Stimulated activated CD8-positive, alpha-beta memory T cell treated with anti-CD3 and anti-CD28 coated beads, Interleukin-7, amount 100 ng/mL, for 24 hours (primary cell): ENCODE measurements at places on chromosomes 5 and 9.

DNA sequence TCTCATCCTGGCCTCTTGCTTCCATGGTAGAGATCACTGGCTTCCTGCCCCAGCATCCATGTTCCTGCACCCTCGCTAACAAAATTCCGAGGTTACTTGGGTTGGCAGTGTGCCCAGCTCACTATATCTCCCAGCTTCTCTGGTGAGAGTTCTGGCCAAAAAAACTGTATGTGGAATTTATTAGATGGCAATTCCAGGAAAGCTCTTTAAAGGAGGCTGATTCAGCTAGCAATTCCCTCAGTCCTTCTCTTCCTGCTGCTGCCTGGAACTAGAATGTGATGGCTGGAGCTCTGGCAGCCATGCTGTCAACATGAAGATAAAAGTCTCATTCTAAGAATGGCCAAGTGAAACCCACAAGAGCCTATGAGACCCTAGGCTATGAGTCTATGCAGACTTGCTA, 88.8 kb downstream of the SECISBP2 start:
- DNase-seq, result no peak

DNA sequence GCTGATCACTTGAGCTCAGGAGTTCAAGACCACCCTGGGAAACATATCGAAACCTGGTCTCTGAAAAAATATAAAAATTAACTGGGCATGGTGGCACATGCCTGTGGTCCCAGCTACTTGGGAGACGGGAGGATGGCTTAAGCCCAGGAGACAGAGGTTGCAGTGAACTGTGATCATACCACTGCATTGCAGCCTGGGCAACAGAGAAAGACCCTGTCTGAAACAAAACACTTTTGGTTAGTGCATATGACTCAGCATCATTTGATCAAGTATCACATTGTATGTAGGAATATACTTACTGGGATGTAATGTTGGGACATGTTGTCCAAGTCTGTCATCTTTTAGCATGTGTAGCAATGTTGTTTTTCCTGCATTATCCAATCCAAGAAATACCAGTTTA, 12.0 kb downstream of the SAR1B start:
- no peak for DNase-seq

- DNase-seq, result no peak
These were observed 2.4 kb upstream of the TPRN start for GRCh38 chr9:137202966-137203365.

DNA sequence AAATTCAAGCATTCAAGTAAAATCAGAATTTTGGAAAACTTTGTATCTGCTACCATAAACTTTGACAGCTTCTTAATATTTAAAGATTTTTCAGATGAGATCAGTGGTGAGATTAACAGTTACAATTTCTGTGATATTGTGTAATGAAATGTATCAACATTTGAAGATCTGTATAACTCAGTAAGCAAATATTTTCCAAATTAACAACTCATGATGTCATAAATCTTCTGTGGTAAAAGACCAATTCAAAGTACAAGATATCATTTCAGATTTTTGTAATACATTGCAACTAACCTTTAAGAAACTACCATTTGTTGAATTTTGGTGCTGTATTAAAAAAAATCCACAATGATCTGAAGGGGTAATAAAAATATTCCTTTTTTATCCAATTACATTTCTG, 352.2 kb downstream of the KIAA0825 start:
- DNase-seq, result no peak

DNA sequence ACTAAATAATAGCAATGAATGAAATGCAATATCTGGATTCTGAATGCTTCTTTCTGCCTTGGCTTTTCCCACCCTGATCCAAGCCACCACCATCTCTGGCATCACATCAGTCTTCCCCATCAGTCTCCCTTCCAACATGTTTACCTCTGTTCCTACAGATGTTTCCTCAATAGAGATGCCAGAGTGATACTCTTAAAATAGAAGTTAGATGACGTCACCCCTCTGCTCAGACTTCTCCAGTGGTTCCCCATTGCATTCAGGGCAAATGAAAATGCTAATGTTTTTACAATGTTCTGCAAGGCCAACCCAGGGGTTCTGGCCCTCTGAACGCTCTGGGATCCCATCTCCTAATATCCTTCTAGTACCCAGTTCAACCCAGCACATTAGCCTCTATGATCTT, 305.8 kb downstream of the TRIM32 start:
- no peak for DNase-seq

DNA sequence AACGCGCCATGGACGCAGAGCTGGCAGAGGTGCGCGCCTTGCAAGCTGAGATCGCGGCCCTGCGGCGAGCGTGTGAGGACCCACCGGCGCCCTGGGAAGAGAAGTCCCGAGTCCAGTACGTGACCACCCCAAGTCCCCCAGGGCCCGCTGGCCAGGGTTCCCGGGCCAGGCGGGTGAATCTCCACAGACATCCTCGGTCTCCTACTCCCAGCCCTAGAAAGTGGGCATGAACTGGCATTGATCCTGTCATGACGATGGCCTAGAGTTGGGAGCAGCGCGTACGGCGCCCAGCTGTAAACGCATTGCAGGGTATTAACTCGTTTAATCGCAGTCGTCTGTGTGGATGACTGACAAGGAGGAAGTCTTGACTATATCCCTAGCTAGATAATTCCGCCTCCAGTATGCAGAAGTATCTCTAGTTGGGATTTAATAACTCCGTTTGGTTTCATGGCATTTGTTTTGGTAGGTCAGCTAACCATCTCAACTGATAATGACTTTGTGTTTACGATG, 293 bp downstream of the CENPP start:
- DNase-seq, result no peak

DNA sequence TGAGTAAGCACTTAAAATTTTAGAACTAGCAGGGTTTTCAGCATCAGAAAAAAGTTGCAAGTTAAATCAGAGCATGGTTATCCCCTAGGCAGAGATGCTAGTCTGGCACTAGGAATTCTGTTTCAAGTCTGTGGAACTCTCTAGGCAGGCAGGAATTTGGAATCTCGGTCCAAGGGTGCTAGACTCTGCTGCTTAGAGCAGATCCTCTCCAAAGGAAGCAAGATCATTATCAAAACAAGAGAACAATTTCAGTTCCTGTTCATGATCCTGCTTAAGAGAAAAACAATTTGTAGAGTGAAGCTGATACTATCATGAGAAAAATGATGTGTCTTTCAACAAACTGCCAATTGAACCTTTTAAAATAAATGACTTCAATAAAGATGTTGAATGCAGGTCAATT, 420.7 kb downstream of the KIF4B start:
- no peak for DNase-seq

GRCh38 chr5:50667023-50667652, 701 bp downstream of the PARP8 start:
- peak; percentile 20 for DNase-seq

DNA sequence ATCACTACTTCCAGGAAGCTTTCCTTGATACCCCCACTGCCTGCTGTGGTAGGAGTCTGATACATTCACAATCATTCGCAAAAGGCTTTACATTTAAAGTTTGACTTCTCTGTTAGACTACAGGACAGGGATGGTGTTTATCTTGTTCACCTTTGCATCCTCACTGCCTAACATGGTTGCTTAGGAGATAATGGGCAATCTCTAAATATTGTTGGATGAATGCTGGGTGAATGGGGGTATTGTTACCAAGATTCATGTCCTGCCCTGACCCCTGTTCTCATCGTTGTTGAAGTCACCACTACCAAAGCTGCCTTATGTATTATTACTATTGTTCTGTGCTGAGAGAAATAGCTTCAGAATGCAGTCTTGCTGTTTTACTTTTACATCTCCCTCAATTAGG, 7.7 kb upstream of the TMEFF1 start:
- no peak for DNase-seq

DNA sequence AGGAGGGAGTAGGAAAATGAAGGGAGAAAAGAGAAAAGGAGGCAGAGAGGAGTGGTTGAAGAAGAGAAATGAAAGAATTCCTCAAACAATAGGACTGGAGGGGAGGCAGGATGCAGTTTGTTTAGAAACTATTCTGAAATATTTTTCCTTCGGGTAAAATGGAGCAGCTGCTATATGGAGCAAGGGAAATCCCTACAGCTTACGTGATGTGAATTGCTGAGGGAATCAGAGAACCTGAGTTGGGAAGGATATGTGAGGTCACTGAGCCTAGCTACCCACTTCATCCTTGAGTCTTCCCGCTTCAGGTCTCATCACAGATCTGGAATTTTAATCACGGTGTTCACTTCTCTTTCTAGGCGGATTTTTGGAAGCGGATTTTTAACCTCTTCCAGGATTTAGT, 204.3 kb downstream of the ERCC6L2 start:
- no peak for DNase-seq

- no peak for DNase-seq
These were observed 7.4 kb downstream of the TBC1D2 start for GRCh38 chr9:98247831-98248657.

DNA sequence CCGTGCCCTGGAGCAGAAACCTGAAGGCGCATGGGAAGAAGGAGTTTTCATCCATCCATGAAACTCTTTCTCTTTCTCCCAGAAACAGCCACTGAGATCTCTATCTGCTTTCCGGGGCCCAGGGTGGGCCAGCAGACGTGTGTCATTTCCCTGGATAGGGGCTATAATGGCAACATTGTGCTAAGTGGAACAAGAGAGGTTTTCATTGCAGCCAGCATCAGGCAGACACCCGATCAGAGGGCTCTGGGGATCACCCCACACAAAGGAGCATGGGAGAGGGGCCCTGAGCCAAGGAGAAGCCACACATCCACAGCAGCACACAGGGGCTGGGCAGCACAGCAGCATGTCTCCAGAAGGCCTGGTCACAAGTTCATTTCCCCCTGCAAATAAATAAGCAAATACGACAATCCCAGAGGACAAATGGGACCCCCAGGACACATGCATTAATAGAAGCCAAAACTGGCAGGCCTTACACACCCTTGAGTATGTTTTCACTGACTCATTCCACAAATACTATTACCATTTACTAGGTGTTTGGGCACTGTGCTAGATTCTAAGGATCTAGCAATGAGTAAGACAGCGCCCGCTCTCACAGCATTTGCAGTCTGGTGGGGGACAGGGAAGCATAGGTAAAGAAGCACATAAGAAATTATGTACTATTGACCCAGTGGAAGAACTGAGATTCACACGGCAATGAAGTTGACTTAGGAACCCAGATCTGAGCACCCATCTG, 4.3 kb upstream of the AFAP1L1 start:
- no peak for DNase-seq

GRCh38 chr5:170475294-170476000, 28.4 kb upstream of the KCNIP1 start:
- DNase-seq, result no peak

DNA sequence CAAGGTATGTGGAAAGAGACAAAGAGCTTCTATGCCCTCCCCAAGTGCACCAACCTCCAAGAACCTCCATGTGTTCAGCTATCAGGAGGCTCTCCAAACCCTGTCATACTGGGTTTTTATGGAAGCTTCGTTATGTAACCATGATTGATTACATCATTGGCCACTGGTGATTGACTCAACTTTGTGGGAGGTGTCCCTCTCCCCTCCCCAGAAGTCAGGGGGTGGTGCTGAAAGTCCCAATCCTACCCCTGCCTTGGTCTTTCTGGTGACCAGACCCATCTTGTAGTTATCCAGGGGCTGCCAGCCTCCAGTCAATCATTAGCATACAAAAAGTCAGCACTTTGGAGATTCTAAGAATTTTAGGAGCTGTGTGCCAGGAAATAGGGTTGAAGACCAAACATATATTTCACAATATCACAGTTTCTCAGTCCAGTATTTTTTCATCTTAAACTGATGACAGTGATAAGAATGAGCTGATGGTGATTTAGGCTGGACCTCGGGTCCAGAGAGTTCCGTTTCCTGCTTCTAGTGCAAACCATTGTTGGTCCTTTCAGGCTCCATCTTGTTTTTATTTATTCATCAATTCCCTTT, 27.3 kb upstream of the FANCC start:
- no peak for DNase-seq

GRCh38 chr9:72925891-72926290, 27.0 kb downstream of the ALDH1A1 start:
- DNase-seq, result no peak

- no peak for DNase-seq
These were observed 131.4 kb upstream of the LHFPL2 start for GRCh38 chr5:78779771-78780616.

GRCh38 chr9:102459828-102460227, 535.3 kb upstream of the CYLC2 start:
- DNase-seq, result no peak

- DNase-seq, result no peak
These were observed 23.8 kb downstream of the NEURL1B start for GRCh38 chr5:172664681-172665541.

GRCh38 chr5:167375125-167375524, 916.3 kb upstream of the WWC1 start:
- DNase-seq, result no peak

DNA sequence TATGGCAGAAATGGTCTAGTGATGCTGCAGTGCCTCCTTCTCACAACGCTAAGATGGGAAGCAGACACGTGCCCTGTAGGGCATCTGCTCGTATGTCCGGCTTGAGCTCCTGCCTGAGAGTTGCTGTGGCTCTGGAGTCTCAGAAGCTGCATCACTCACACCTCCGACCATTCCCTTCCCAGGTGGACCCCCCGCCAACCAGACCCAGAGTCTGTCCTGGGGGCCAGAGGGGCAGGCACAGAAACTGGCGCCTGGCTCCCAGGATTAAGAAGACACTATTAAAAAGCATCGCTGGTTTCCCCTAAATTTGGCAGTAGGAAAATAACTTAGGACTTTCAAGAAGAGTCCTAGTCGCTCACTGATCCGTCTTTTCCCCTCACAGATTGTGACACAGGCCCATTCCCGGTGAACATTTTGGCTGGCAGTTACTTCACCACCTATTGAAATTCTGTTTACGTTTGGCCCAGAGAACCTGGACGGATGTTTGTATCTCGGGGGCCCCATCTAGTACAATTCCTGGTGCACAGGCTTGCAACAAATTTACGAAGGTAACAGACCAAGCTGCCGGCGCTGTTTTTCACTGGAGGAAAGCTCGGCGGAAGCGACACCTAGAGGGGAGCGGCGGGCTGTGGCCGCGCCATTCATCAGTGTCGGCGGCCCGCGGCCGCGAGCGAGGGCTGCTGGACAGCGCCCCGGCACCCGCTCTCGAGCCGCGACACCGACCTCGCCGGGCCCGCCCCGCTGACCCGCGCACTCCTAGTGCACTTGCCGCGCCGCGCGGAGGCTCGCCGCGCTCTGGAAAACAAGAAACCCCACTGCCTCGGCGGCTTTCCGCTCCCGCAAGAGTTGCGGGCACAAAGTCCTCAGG, 1.6 kb downstream of the FSTL4 start:
- no peak for DNase-seq
